Stimulated activated CD4-positive, alpha-beta T cell treated with anti-CD3 and anti-CD28 coated beads, Interleukin-12 subunit alpha, Interleukin-12 subunit beta, amount 100 ng/mL, for 48 hours (primary cell): ENCODE measurements at places on chromosomes 7 and 10.

GRCh38 chr10:59078978-59079377, 97.5 kb upstream of the PHYHIPL start:
- no peak for DNase-seq

GRCh38 chr10:10977978-10978377, 39.7 kb upstream of the CELF2 start:
- no peak for DNase-seq

DNA sequence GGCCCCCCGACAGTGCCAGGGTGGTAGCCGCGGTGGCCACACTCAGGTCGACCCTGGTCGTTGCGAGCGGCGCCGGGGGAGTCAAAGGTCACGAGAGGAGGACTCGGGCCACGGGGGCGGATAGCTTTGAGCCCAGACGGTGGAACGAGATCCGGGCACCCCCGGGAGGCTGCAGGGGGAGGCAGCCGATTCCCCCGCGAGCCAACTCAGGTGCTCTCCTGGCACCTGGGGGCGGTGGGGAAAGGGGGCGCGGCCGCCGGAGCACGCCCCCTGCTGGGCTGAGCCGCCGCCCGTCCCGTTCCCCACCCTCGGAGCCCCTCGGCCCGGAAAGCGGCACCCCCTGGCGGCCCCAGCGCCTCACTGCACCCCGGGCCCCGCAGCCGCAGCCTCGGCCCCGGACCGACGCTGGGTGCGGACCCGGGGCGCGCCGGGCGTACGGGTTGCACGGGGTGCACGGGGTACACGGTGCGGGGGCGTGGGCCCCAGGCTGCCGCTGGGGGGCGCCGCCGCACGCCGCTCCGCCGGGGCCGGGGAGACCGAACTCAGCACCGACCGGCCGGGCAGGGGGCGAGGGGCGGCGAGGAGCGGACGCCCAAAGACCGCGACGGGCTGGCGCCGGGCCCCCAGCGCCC, 521 bp upstream of the NYAP1 start:
- peak; percentile 55 for DNase-seq

DNA sequence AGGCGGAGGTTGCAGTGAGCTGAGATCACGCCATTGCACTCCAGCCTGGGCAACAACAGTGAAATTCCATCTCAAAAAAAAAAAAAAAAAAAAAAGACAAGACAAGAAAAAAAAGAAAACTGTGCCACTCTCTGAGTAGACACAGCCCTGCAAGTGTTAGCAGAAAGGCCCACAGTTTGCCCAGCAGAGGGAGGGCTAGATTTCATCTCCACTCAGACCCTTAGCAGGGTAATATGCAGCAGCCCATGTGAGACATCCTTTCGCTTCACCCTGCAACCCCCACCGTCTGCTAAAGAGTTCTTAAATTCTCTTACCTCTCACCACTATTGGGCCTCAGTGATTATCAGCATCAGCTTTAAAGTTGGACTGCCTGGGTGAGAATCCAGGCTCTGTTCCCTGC, 38.2 kb downstream of the CTNNA3 start:
- no peak for DNase-seq

- DNase-seq: no peak
Observed at GRCh38 chr10:52635651-52636050, 136.9 kb downstream of the MBL2 start.

DNA sequence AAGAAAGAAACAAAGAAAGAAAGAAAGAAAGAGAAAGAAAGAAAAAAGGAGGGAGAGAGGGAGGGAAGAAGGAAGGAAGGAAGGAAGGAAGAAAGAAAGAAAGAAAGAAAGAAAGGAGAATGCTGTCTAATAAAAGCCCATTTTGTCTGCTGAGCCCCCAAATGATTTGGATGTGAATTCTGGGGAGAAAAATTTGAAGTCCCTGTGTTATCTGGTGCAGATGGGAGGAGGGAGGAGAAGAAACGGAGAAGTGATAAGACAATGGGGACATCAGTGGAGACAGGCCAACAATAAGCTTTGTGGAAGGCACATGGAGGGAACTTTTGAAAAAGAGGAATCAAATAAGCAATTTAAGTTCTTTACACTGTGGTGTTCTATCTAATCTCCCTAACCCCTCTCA, 24.6 kb upstream of the TMEM273 start:
- DNase-seq: no peak

DNA sequence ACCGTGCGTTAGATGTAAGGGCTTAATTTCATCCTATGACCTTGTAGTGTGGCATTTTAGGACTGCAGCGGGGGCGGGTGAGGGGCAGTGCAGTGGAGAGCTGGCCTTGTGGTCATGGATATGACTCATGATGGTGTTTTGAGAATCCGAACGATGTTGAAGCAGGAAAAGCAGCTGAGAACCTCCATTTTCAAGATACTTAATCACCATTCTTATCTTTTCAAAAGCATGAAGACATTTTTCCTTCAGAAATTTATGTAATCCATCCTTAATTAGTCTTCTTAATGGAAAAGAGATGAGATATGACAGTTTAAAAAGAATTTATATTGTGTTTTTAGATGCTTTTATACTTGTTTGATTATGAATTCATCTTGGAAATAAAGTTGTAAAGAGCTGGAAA, 9.6 kb downstream of the ATP5F1C start:
- DNase-seq: no peak

- no peak for DNase-seq
Observed at GRCh38 chr7:85890244-85890811, 703.5 kb upstream of the SEMA3D start.

- no peak for DNase-seq
Observed at GRCh38 chr10:120600871-120601649, 144.0 kb downstream of the PLPP4 start.

DNA sequence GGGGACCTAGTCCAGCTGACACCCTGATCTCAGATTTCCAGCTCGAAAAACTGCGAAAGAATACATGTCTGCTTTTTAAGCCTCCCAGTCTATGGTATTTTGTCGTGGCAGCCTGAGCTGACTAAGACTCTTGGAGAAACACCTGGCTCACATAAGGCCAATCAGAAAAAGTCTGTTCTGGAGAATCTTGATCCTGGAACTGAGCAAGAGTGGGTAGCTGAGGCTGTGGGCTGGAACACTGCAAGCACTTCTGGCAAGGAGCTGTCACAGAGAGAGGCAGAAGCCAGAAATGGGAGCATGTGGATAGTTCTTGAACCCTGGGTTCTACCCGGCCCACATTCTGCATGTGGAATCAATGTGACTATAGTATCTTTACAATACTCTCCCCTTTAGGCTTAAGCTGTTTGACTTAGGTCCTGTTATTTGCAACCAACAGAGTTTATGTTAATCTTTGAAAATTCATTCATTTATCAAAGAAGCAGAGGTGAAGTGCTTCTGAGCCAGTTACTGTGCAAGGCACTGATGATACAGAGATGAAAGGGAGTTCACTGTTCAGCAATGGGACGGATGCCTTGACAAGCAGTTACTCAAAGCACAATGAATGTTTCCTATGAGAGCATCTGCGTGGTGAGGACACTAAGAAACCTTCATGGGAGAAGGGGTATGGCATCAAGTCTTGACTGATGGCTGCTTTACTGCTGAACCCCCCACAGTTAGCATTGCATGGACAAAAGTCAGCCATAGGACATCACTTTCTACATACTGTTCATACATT, 4.4 kb upstream of the C10orf90 start:
- no peak for DNase-seq

DNA sequence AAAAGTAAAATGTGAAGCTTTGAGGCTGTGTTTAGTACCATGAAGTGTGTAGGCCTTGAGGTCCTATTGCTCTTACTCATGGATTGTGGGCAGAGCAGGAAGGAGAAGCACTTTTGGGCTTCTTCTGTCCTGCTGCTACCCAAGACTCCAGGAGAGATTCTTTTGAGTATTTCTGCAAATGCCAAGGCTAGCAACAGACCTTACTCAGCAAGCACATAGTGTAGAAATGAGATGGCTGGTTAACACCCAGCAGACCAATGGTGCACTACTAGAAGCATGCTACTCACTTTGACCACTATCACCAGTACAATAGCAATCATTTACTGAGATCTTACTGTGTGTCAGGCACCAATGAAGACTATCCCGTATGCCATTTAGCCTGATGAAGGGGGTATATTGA, 3.2 kb downstream of the PLPP4 start:
- DNase-seq: no peak

- DNase-seq: no peak
Observed at GRCh38 chr7:37364856-37365255, 83.8 kb downstream of the ELMO1 start.

- peak; percentile 31 for DNase-seq
Observed at GRCh38 chr7:26293569-26294308, 2.1 kb downstream of the SNX10 start.

- DNase-seq: no peak
Observed at GRCh38 chr10:92844746-92845145, 3.6 kb upstream of the EXOC6 start.

- DNase-seq: no peak
Observed at GRCh38 chr10:102519246-102519825, 15.6 kb downstream of the SUFU start.

- DNase-seq: no peak
Observed at GRCh38 chr10:82826132-82826531, 951.1 kb downstream of the NRG3 start.

DNA sequence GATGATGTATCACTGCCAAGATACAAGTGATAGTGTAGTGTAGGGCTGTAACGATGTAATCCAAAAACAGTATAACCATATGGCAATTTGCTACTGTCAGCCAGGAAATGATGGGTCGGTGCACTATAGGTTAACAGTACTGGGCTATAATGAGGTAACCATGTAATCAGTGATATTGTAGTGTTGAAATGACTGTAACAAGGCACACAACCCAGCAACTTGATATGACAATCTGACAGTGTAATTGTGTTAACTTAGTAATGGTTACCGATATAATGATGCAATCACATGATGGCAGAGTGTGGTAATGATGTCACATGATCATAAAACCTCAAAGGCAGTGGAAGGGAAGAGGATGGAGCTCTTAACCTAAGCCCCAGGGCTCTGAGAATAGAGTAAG, 73.8 kb upstream of the SLF2 start:
- DNase-seq: no peak

DNA sequence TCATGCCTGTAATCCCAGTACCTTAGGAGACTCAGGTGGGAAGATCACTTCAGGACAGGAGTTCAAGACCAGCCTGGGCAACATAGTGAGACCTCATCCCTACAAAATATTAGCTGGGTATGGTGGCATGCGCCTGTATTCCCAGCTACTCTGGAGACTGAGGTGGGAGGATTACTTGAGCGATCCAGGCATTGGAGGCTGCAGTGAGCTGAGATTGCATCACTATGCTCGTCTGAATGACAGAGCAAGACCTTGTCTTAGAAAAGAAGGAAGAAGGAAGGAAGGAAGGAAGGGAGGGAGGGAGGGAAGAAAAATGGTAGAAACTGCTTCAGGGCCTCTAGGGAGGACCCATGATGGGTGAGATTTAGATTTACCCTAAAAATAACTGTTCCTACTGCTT, 112.3 kb downstream of the SPDYE5 start:
- no peak for DNase-seq

- DNase-seq: no peak
Observed at GRCh38 chr7:19369806-19370205, 224.6 kb upstream of the FERD3L start.

DNA sequence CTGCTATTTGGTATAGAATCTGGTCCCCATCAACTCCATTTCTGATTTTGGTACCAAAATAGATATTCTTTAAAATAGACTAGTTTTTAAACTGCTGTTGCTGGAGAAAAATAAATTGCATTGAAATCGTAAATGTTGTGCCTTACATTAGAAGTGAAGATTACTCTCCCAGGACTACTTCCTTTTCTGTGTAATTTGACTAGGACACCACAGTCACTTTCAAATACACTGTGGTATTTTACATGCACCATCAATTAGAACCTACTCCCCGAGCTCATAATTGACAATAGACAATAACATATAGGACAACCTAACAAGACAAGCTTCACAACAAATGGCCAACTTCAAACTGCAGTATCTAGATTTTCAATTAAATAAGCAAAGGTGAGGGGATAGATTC, 211.5 kb downstream of the DGKB start:
- DNase-seq: no peak

GRCh38 chr7:117385363-117386109, 41.8 kb downstream of the ASZ1 start:
- no peak for DNase-seq

GRCh38 chr10:35600193-35600592, 4.9 kb upstream of the GJD4 start:
- DNase-seq: no peak

GRCh38 chr10:69348816-69349541, 67.7 kb downstream of the TACR2 start:
- no peak for DNase-seq

GRCh38 chr10:22618078-22618785, 96.1 kb downstream of the PIP4K2A start:
- DNase-seq: no peak

GRCh38 chr7:55235115-55235514, 130.0 kb upstream of the LANCL2 start:
- DNase-seq: no peak

- DNase-seq: no peak
Observed at GRCh38 chr10:63318491-63318890, 147.3 kb downstream of the JMJD1C start.

DNA sequence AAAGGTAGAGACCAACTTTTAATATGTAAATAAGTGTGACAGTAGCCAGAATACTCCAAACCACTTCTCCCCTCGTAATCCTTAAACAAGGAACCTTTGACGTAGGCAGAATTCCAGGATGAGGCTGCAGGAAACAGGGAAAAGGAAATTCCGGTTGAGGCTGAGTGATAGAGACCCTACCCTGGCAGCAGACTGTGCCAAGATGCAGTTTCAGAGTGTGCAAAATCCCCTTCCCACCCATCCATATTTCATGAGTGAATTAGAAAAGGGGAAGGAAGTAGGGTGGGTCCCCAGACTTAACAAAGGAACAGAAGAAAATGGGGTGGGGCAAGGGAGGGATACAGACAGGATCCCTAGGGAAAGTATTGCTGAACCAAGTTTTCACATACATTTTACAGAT, 143.0 kb downstream of the RAPGEF5 start:
- no peak for DNase-seq

DNA sequence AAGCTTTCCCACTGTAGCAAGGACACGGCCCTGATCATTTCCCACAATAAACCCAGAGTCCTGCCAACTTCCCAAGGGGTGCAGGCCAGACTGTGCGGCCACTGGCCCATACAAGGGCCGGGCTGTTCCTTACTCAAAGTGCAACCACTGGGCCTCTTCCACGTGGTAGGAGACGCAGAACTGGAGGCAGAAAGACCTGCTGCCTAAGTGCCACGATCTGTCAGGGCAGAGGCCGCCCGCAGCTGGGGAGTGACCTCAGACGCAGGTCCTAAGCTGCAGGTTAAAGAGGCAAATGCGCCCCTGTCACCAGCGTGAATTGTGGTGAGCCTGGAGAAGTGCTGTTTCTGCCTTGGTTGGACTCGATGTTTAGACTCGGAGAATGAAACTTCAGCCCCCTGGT, 26.2 kb downstream of the GPER1 start:
- no peak for DNase-seq
